Mesothelial cell of epicardium (in vitro differentiated cells): ENCODE measurements at places on chromosomes 13 and 19. TPM values are rescaled to one million over a fixed set of nuclear protein-coding genes. Genes with fewer than 3 reads are reported as not detected.

- no peaks in the 10 kb centered on the region for H3K4me1 ChIP-seq
- no peak overlapping the region for H3K27ac ChIP-seq
- no peak for DNase-seq
- H3K36me3 ChIP-seq, result no peaks in the 10 kb centered on the region
Measured at GRCh38 chr19:56348289-56348877, 33.7 kb upstream of the ZSCAN5A start.

The PRR12 gene
- 53.3 to 58.5 TPM (median 54.2 TPM) in 3 replicates for total RNA-seq

The ZNF559 gene
- 35.4 to 43.4 TPM (median 40.0 TPM) in 3 replicates for total RNA-seq

DNA sequence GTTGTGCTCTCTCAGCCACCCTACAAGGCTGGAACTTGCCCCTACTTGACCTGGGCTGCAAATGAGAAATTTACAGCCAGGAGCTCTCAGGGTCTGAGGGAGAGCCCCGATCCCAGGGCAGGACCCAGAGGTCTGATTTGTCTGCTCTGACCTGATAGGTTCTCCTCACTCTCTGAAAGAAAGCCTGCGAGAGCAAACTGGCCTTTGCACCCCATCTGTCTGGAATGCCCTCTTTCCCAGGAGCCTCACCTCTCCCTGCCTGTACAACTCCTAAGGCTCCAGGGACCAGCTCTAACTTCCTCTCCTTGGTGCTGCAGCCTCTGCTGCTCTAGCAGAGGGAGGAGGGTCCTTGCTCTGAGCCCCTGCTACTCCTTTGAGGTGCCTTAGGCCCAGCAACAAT lies 137.8 kb downstream of the UQCRFS1 start:
- no peak overlapping the region for H3K27ac ChIP-seq
- no peak overlapping the region for H3K4me3 ChIP-seq
- no peak for DNase-seq

DNA sequence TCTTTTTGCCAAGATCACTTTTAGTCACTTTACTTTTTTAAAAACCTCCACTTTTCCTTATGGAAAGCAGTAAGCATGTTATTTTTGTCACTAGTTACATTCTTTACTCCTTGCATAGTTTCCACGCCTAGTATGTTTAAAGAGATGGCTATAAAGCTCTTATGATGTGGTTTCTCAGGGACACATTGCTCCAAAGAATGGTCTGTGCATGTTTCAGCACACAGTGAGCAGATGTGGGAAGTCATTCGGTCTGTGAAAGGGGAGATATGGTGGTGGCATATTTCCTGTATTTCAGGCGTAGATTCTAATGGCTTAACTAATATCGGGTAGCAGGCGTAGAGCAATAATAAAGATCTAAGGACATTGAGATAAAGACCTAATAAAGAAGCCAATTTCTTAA lies 180.7 kb downstream of the SLITRK6 start:
- peaks cover 5% of the 10 kb centered on the region for H3K4me1 ChIP-seq
- no peaks in the 10 kb centered on the region for H3K27me3 ChIP-seq
- no peaks in the 10 kb centered on the region for H3K36me3 ChIP-seq
- no peak overlapping the region for H3K27ac ChIP-seq
- H3K4me3 ChIP-seq, result no peak overlapping the region

The SIX5 gene
- total RNA-seq, result 44.3 to 50.3 TPM (median 47.3 TPM) in 3 replicates

- H3K36me3 ChIP-seq, result peaks cover 24% of the 10 kb centered on the region
- no peaks in the 10 kb centered on the region for H3K27me3 ChIP-seq
Measured at GRCh38 chr13:25252225-25252624, 35.1 kb downstream of the MTMR6 start.

DNA sequence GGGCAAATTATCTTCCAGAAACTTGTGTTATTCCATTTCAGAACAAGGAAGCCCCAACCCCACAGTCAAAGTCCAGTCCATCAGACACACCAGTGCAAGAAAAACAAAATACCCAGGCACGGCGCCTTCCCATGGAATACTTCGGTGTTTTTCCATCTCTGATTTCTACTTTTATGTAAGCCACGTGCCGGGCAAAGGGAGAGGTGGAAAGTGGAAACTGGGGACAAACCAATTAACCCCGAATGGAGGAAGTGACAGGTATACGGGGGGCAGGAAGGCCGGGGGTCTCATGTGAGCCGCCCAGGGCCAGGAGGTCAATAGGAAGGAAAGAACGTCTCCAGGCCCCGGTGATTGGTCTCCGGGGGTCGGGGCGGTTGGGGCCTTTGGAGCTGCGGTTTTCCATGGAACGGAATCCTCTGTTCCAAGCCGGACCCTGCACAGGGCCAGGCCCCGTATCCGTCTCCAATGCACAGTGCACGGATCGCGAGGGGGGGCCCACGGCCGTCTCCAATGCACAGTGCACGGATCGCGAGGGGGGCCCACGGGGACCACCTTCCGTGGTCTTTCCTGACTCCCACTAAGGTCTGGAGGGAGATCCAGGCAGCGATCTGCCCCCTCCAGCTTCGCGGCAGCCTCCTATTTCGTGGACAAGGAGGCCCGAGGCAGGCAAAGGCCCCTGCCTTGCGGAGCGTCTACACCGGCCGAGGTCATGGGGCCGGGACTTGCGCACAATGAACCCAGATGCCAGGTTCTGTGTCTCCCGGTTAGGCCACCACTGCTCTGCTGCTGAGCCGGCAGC lies 79.7 kb downstream of the GADD45B start:
- H3K4me1 ChIP-seq, result peaks cover 22% of the 10 kb centered on the region
- no peaks in the 10 kb centered on the region for H3K36me3 ChIP-seq
- no peaks in the 10 kb centered on the region for H3K27me3 ChIP-seq
- peak overlapping the region; percentile 96 for H3K27ac ChIP-seq
- DNase-seq, result no peak
- no peak overlapping the region for H3K4me3 ChIP-seq

DNA sequence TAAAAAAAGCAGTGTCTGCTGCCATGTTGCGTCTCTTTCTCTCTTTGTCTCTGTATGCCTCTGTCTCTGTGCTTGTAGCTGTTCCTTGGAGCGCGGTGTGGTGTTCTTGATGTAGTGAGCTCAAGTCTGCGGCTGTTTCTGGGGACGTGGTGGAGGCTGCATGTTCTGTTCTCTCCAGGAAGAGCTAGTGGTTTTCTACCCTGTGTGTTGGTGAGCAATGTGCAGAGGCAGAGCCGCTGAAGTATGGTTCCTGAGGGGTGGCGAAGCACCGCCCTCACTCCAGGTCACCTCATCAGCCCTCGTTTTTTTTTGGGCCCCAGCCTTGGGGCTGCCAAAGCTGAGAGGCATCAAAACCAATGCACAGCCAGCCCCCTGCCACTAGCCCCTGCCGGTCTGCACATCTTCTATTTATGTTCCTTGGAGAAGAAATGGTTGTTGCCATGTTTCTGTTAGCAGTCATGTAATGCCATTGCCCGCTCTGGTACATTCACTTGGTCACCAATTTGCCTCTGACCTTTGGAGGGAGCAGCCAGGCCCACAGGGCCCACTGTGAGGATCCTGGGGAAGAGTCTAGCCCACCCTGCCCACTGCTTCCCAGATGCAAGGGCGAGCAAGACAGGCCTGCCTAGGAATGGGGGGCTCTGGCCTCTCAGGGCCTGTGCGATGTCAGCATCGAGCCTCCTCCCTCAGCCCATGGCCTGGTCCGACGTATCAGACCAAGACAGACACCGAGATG lies 7.2 kb downstream of the HNRNPL start:
- H3K4me1 ChIP-seq, result peaks cover 30% of the 10 kb centered on the region
- H3K27ac ChIP-seq, result peak overlapping the region; percentile 45
- no peaks in the 10 kb centered on the region for H3K27me3 ChIP-seq
- H3K36me3 ChIP-seq, result peaks cover 55% of the 10 kb centered on the region

DNA sequence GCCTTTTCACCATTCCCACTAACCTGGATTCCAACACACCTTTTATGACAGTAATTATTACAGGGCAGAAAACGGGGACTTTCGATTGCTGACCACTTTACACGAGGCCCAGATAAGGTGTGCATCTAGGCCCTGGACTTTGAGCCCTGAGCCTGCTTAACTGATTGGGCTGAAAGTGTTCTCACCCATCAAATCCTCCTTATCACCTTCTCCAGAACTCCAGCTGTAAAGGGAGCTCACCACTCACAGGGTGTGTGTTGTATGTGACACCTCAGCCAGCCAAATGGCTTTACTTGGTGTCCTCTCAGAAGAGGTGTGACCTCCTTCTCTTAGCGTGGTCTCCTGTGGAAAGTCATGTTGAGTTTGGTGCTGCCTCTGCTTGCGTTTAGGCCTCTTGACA lies 36.5 kb downstream of the SIPA1L3 start:
- peaks cover 17% of the 10 kb centered on the region for H3K4me1 ChIP-seq
- H3K36me3 ChIP-seq, result peaks cover 6% of the 10 kb centered on the region

- DNase-seq, result no peak
- no peaks in the 10 kb centered on the region for H3K27me3 ChIP-seq
- no peak overlapping the region for H3K4me3 ChIP-seq
- H3K27ac ChIP-seq, result peak overlapping the region; percentile 43
- H3K4me1 ChIP-seq, result peaks cover 10% of the 10 kb centered on the region
Measured at GRCh38 chr13:51739027-51739764, 64.8 kb downstream of the DHRS12 start.

DNA sequence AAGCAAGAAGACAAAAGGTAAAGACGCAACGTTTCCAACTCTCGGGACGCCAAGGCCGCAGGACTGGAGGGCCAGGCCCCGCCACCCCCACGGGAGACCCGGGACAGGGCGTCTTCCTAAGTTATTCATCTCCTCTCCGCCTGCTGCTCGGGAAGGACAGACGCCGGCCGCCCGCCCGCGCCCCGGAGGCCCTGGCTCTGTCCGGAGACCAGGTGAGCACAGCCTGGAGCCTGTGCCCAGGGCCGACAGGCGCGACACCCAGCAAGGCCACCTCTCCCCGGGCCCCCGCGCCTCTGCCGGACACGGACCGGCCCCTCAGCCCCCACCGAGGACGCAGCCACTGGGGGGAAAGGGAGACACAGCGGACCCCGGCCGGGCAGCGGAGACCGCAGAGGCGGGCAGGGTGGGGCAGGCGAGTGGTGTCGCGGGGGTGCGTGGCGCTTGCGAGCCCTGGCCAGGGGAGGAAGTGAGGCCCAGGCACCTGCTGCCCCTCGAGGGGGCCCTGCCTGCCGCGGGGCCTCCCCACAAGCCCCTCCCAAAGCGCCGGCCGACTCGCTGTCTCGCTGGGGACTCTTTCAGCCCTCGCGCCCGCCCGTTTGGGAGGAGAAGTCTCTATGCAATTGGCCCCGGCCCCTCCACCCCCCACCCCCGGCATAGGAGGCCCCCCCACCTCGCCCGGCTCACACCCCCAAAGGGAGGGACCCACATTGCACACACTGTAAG lies 17.2 kb downstream of the SMIM24 start:
- peaks cover 4% of the 10 kb centered on the region for H3K36me3 ChIP-seq
- H3K27me3 ChIP-seq, result peaks cover 59% of the 10 kb centered on the region
- H3K4me1 ChIP-seq, result peaks cover 27% of the 10 kb centered on the region
- no peak overlapping the region for H3K27ac ChIP-seq
- H3K4me3 ChIP-seq, result peak overlapping the region; percentile 40
- DNase-seq, result no peak

- H3K36me3 ChIP-seq, result no peaks in the 10 kb centered on the region
- peaks cover 53% of the 10 kb centered on the region for H3K27me3 ChIP-seq
- H3K27ac ChIP-seq, result no peak overlapping the region
- no peak for DNase-seq
- H3K4me1 ChIP-seq, result peaks cover 37% of the 10 kb centered on the region
- H3K4me3 ChIP-seq, result no peak overlapping the region
Measured at GRCh38 chr19:49415810-49416200, 7.4 kb downstream of the PTH2 start.

DNA sequence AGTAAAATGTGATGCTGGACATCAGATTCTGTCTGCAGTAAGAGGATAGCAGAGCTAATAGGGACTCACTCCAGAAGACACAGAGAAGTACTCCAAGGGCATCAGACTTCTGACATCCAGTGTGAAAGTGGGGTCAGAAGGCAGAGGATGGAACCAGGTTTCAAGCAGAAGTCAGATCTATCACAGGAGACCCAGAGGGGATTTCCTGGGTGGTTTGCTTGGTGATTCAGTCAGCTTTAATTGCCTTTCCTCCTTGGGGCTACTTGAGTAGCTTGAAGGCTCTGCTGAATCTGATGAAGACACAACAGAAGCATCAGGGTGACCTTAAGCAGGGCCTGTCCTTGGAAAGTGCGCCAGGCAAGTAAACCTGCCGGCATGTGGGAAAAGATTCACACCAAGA lies 300.6 kb downstream of the COG6 start:
- no peak overlapping the region for H3K27ac ChIP-seq
- H3K36me3 ChIP-seq, result no peaks in the 10 kb centered on the region
- peaks cover 7% of the 10 kb centered on the region for H3K4me1 ChIP-seq
- H3K27me3 ChIP-seq, result no peaks in the 10 kb centered on the region
- H3K4me3 ChIP-seq, result no peak overlapping the region
- DNase-seq, result no peak

DNA sequence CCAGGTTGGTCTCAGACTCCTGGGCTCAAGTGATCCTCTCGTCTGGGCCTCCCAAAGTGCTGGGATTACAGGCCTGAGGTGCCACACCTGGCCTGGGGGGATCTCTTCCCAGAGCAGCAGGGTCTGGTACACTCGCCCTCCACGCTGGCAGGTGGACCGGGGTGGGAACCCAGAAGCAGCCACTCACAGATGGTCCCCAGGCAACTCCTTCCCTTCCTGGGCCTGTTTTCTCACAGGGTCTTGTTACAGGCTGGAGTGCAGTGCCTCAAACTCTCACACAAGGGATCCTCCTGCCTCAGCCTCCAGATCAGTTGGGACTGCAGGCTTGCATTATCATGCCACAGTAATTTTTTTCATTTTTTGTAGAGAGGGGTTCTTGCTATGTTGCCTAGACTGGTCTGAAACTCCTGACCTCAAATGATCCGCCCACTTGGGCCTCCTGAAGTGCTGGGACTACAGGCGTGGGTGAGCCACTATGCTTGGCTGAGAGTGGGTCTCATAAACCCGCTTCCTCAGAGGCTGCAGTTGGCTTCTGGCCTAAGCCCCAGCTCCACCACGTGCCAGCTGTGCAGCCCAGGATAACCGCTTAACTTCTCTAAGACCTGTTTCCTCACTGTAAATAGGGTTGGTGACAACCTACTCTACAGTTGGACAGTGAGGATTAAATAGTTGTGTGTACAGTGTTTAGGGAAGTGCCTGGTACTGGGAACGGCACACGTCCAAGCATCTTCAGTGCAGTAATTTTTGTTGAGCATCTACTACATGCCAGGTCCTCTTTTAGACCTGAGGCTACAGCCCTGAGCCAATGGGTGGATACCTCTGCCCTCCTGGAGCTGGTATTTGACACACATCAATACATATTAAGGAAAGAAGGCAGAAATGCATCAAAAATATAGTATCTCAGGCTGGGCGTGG lies 871 bp upstream of the CCER2 start:
- no peaks in the 10 kb centered on the region for H3K4me1 ChIP-seq
- peaks cover 2% of the 10 kb centered on the region for H3K36me3 ChIP-seq
- DNase-seq, result no peak

The AZU1 gene
- 6.4 to 7.1 TPM (median 6.7 TPM) in 3 replicates for total RNA-seq

The ZNF888 gene
- 14.0 to 15.3 TPM (median 14.3 TPM) in 3 replicates for total RNA-seq

The JAK3 gene
- 10.7 to 12.3 TPM (median 11.2 TPM) in 3 replicates for total RNA-seq
